ENCODE measurements at places on chromosomes 2 and 18.

DNA sequence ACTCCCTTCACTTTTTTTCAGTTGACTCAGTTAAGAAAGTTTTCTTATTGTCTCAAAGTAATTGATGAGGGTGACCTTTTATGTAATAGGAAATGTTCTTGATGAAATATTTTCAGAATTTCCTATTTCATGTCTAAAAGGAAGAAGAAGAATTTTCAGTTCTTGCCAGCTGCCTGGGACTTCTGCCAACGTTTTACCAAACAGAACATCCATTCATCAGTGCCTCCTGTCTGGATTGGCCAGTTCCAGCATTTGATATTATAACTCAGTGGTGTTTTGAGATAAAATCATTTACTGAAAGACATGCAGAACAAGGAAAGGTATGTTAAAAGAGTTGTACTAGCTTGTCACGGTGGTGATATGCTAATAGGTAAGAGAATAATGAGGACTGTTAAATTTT lies 104.7 kb upstream of the MYO3B start:
- no peak for DNase-seq

DNA sequence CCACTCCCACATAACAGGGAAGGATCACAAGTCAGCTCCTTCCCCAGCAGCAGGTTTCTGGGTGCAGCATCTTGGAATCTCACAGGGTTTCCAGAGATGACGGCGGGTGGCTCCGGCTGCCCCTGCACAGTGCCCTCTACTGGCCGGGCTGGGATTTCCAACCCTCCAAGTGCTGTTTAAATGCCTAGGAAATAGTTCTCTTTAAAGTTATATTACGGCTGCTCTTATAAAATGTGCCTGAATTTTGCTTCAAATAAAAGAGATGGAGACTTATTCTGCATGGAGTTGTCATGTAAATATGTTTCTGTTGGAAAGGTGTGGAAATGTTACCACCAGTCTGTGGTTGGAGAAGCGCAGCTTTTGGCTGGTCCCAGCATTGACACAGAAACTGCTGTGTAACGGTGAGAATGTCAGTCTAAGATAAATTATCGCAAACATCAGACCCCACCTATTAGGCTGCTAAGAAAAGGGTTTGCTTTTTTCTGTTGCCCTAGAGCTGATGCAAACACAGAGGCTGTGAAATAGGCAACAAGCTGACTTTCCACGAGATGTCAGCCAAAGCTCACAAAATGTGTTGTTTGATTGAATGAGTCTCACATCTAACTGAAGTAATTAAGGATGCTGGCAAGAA lies 3.3 kb upstream of the HJURP start:
- no peak for DNase-seq

DNA sequence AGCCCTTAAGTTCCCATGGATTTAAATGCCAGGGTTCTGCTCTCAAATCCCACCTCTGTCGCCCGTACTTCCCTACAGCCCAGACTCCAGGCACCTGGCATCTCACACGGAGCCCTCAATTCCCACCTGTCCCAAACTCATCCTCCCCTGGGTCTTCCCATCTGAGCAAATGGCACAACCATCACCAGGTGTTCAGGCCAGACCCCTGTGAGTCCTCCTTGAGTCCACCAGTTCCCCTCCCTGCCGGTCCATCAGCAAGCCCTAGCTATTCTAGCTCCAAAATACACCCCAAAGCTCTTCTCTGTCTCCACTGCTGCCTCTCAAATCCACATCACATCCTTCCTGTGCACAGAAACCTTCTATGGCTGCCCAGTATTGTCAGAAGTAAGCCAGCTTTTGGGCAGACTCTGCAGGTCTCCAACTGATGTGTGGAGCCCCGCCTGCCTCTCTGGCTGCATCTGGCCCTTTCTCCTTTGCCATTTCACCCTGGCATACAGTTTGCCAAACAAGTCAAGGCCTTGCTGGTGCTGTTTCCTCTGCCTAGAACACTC lies 67.7 kb downstream of the DNMT3A start:
- no peak for DNase-seq

- DNase-seq, result no peak
Measured at GRCh38 chr2:227942021-227942420, 70.6 kb downstream of the DAW1 start.

GRCh38 chr18:21889570-21889969 lies 149.0 kb downstream of the MIB1 start:
- DNase-seq, result no peak
